ENCODE measurements at places on chromosomes 2 and 18.
A peak's percentile ranks its signal among the peaks of the same experiment; 100 is the strongest.

DNA sequence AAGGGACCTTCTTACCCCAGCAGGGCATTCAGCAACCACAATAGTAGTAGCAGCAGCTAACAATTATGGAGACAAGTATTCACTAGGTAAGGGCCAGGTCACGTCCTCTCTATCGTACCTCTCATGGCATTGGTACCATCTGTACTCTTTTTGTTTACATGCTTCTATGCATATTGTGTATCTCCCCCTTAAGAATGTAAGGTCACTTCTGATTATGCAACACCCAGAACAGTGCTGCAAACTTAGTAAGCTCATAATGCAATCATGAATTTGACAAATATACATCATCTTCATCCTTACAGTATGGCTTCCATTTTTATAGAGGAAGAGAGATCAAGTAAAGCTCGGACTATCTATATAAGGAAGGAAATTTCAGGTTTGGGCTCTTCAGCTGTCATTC, 46.1 kb downstream of the SPRED2 start:
- no peak for DNase-seq

DNA sequence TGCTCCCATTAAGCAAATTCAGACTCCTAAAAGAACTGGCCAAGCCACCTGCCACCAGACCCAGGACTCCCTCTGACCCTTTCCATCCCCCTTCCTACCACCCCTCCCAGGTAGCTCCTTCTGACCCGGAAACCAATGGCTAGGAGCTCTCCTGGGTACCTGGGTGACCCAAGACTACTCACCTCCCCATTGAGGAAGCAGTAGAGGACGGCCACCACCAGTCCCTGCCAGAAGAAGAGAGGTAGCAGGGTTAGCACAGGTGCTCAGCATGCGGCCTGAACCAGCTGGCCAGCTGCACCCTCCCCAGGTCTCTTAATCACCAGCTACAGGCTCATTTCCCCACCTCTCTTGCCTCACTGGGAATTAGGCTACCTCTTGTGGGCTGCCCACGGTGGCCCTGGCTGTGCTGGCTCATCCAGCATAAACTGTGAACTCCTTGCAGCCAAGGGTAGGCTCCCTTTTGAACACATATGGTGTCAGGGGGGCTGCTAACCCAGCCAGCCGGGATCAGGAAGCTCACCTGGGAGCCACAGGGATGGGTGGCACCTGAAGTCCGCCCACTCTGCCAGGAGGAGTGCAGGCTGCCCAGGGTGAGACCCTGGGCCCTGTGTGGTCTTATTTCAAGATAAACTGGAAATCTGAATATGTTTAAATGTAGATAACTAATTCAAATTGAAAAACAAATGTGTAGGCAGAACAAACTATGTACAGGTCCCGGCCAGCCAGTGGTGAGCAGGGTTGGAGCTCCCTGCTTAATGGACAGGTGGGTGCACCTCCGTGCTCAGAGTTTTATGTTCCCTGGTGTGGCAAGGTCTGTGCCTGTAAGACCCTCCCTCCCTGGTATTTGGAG, 9.9 kb downstream of the TMEM37 start:
- DNase-seq, result no peak

DNA sequence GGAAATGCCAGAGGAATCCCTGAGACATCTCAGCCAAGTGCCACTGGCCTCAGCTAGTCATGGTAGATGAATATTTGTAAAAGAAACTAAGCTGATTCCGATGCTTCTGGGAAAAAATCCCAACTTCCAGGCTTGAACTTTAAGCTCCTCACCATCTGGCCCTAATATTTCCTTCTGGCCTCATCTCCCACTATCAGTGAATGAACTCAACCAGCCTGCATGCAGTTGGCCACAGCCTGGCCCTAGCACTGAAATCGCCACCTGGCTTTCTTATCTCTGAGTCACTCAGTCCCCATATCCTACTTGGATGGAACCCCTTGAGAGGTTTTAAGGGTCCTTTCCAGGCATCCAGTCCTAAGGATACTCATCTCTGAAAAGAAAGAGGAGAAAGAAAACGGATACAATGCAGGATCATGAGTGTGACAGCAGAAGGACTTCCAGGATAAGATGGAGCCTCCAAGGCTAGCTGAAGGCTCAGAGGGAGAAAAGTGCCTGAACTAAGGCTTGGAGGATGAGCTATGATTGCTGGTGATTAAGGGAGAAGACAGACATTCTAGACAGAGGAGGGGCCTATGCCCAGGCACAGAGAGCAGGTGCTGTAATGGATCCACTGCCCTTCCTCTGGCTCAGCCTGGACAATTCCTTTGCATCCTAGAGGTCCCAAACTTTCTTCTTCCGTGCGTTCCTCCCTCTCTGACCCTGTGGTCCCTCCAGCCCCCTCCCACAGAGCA, 141.5 kb upstream of the MYCN start:
- DNase-seq, result no peak

DNA sequence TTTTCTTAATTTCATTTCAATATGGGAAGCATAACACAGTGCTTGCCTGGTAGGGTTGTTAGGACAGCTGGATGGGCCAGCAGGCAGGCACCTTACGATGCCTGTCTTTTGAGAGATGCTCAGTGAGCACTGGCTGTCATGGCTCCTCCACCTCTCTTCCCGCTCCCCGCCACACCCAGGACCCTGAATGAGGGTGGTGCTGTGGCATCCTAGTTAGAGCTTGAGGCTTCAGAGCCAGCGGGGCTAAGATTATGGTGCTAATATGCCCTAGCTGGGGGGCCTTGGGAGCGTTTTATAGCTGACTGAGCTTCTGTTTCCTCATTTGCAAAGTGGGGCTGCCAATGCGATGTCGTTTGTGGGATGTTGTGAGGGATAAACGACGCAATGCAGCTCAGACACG, 37.7 kb downstream of the ASB1 start:
- DNase-seq, result no peak

DNA sequence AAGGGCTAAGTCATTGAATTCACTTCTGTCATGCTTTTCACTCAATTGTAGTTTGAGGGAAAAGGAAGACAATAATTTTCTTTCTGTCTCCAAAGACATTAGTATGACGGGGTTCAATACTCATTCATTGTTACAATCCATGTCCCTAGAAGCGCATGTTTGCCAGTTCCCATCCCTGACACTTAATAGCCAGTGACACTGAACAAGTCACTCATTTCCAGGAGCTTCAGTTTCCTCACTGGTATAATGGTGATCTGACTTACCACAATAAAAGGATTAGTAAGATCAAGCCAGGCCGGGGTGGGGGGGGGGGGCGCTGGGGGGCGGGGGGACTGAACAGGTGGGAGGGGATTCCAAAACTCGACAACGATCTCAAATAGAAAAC, 144.8 kb upstream of the MAP3K20 start:
- no peak for DNase-seq

GRCh38 chr2:96888072-96889011, 18.5 kb upstream of the SEMA4C start:
- DNase-seq, result no peak

DNA sequence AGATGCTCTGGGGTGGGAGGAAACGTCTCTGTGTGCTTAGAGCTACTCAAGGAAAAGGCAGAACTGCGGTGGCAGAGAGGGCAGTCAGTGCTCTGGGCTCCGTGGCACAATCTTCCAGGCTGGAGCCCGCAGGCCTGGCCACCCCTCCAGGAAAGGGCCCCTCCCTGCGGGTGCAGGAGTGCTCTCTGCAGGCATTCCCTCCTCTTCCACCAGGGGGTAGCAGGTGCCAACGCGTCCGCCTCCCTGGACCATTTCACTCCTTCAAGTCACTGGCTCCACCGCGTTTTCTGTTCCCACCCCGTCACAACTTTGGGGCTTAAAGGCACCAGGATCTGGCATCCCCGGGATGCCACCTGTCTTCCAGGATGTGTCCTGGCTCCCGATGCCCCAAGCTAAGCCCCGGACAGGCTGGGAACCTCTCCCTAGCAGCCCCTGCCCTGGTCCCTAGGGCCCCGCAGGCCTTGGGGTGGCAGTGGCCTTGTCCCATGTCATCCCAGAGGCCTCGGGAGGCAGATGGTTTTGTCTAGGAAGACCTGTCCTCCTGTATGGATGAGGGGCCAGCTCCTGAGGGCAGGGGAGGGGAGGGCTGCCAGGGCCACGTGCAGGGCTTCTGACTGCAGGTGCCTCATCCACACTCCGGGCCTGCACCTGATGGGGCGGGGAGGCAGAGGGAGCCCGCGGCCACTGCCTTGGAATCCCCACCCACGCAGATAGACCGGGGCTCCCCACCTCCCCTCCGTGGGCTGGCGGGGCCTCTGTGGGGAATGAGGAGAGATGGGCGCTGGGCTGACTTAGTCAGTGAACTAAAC, 26.4 kb downstream of the KCNIP3 start:
- peak; percentile 63 for DNase-seq

DNA sequence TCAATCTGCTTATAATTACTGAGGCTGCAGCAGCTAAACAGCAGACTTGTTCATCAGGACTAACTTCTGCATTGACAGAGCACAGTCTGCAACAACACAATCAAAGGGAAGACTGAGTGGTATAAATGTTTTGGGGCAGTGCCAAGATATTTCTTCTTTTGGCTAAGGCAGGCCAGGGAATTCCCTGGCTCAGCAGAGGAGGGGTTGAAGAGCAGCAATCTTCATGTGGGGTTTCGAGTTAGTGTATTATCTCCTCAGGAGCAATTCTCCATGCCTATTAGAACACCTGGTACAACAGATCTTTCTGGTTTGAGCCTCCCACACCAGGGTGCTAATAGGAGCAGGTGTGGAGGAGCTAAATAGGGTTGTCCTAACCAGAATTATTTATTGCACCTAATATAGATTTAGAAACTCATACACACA, 103.0 kb upstream of the STK17B start:
- peak; percentile 37 for DNase-seq

- DNase-seq, result no peak
Observed at GRCh38 chr2:10126632-10127026, 4.1 kb downstream of the RRM2 start.

- DNase-seq, result no peak
Observed at GRCh38 chr2:11473659-11474433, 7.9 kb upstream of the E2F6 start.

DNA sequence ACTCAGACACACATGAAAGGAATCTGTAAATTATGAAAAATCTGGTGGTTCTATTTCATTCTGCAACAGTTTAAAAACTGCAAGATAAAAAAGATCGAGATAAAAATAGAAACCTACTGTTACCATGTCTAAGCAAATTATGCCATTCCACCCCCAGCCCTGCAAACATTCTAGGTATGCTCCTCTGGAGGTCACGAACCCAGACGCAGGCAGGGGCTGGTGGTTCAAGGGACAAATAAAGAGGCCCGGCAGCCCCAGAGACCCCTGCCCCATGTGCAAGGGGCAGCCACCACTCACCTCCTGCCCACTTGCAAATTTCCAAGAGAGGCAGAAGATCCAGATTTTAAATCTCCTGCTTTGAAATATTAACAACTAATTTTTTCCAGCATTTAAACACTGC, 210.5 kb downstream of the ANAPC1 start:
- no peak for DNase-seq

DNA sequence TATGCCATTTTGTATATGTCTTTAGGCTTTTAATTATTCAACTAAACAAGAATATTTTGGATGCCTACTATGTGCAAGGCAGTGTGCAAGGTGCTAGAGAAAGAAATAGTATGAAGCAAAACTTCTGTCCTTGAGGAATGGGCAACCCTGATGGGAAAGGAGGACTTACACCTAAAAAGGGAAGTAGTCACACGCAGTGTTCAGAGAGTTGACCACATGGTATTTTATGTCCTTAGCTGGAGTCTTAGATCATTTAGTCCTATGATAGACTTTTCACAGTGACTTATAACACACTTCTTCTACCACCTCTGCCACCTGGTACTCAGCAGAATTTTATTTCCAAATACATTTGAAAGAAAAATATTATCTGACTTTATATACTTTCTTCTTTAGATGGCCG, 291.6 kb downstream of the PLCL1 start:
- DNase-seq, result no peak

GRCh38 chr2:9139491-9140443, 66.8 kb upstream of the ASAP2 start:
- DNase-seq, result peak; percentile 72

DNA sequence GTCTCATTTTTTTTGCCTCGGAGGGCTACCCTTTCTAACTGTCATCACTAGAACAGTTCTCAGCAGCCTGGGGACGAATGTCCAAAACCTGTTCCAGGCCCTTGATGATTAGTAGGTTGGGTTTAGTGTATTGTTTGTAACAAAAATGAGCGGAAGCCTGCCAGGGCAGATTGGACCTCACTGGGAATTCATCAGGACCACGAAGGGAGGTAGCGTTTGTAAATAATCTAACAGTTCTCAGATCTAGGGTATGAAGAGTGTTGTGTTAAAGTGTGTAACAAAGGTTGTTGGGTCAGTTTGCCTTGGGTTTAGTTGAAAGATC, 799 bp downstream of the CEP68 start:
- no peak for DNase-seq

DNA sequence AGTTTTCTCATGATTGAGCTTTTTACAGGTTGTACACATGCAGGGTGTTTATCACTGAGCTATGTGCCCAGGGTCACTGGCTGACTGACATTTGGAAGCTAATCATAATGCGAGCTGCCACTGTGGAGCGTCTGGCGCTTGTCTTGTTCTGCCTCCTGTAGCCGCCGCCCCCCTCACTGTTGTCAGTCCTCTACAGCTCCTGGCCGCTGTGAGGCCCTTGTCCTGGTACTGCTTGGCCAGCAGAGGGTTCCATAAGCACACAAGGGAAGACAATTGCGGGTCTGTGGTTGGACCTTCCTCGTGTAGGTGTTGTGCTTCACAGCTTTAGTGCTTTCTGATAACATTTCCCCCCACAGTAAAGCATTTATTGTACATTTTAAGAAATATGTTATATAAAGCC, 105.6 kb upstream of the LDLRAD4 start:
- peak; percentile 55 for DNase-seq

DNA sequence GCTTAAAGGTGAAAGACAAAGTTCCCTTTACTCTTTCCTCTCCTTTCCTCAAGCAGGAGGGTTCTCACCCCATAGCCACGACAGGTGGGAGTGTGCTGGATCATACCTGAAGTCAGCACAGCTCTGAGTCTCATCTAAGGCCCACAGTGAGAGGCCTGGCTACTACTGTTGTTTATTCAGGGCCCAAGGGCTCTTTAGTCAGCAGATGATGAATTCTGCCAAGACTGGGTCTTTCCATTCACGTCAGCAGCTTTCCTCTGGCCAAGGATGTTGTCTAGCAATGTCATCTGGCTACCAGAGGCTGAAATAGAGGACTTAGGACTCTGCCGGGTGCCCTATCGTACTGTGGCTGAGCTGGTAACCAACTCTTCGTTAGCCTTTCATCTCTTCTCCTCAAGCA, 308.4 kb upstream of the THUMPD2 start:
- DNase-seq, result peak; percentile 45

- no peak for DNase-seq
Observed at GRCh38 chr2:33197198-33197938, 250.6 kb downstream of the LTBP1 start.

- no peak for DNase-seq
Observed at GRCh38 chr2:74094291-74094690, 53.4 kb downstream of the BOLA3 start.

- DNase-seq, result no peak
Observed at GRCh38 chr18:37538526-37539205, 26.9 kb downstream of the CELF4 start.

- DNase-seq, result no peak
Observed at GRCh38 chr2:241695651-241696050, 6.2 kb upstream of the ING5 start.
